ENCODE measurements at places on chromosomes 2 and 18. TPM values are rescaled to one million over a fixed set of nuclear protein-coding genes. Genes with fewer than 3 reads are reported as not detected.

CRYBA2 gene
- total RNA-seq: not detected

MPV17 gene
- total RNA-seq: 84.5 TPM

FIGN gene
- total RNA-seq: 8.4 TPM

TBR1 gene
- total RNA-seq: 0.07 TPM

- H3K4me1 ChIP-seq: peaks cover 19% of the 10 kb centered on the region
- no peak overlapping the region for H3K27ac ChIP-seq
- H3K36me3 ChIP-seq: no peaks in the 10 kb centered on the region
Observed at GRCh38 chr18:35084494-35085449, 43.6 kb downstream of the MAPRE2 start.

DNA sequence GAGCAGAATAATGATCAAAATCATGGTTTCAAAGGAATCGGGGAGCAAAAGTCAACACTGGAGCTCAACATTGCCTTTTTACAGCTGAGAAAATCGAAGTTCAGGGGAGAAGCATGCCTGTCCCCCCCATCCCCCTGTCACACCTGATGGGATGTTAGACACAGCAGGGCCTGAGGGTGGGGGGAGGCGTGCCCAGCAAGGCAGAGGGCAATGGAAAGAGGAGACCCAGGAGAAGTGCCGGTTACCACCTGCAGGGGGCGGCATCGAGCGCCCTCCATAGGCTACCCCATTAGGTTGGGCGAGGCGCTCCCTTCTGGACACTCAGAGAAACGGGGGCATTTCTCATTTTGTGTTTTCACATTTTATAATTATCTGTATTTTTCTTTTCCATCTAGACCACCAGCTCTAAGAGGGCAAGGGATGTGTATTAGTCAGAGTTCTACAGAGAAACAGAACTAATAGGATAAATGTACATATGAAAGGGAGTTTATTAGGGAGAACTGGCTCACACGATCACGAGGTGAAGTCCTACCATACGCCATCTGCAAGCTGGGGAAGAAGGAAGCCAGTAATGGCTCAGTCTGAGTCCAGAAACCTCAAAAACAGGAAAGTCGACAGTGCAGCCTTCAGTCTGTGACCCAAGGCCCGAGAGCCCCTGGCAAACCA, 271.3 kb downstream of the LRATD1 start:
- no peaks in the 10 kb centered on the region for H3K36me3 ChIP-seq
- H3K27ac ChIP-seq: no peak overlapping the region
- DNase-seq: peak; percentile 51
- H3K4me3 ChIP-seq: no peak overlapping the region
- no peaks in the 10 kb centered on the region for H3K27me3 ChIP-seq
- no peaks in the 10 kb centered on the region for H3K4me1 ChIP-seq

DNA sequence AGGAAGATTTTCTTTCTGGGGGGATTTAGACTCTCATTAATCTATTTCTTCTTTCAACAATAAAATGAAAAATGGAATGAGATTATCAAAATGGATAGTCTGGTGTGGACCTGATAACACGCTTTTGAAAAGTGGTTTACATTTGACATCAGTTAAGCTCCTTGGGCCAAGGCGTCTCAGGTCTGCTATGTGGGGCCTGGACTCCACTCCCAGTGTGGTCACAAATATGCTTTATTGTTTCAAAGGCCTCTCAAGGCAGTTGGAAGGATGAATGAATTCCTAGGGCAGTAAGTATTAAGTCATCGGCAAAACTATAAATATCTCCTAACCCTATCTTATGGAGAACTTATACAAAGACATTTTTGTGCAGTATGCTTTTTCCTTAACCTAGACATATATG, 74.5 kb downstream of the ETAA1 start:
- no peaks in the 10 kb centered on the region for H3K27me3 ChIP-seq
- peaks cover 6% of the 10 kb centered on the region for H3K36me3 ChIP-seq
- peaks cover 12% of the 10 kb centered on the region for H3K4me1 ChIP-seq

DNA sequence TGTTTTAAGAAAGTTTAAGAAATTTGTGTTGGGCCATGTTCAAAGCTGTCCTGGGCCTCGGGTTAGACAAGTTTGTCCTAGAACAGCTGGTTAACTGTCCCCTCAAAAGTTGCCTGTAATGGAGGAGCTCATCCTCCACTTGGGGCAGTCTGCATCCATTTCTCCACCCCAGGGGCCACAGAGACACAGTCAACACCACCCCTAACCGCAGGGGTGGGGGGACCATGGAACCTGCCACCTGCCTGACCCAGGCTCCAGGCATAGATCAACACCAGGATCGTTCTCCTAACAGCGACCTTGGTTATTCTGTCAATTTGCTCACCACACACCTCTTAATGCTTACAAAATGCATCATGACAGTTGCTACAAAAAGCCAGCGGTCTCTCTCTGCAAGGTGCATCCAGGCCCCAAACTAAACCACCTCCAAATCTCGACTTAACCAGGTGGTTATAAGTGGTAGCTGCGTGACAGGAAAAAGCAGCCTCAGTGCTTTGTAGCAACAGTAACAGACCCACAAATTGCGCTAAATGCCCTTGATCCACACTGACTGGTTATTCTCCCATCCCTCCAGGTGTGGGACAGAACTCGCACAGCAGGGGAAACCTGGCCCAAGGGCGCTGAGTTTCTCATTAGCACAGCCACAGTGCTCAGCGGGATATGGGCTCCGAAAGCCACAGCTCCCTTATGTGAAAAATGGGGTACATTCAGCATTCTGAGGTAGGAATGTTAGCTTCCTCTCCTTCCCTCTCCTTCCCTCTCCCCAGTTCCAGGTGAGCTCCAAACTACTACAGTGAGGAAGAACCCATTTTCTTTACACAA, 48.0 kb downstream of the HDLBP start:
- no peak overlapping the region for H3K4me3 ChIP-seq
- no peak for DNase-seq
- H3K27ac ChIP-seq: no peak overlapping the region
- H3K36me3 ChIP-seq: peaks cover 76% of the 10 kb centered on the region
- H3K4me1 ChIP-seq: peaks cover 28% of the 10 kb centered on the region

DNA sequence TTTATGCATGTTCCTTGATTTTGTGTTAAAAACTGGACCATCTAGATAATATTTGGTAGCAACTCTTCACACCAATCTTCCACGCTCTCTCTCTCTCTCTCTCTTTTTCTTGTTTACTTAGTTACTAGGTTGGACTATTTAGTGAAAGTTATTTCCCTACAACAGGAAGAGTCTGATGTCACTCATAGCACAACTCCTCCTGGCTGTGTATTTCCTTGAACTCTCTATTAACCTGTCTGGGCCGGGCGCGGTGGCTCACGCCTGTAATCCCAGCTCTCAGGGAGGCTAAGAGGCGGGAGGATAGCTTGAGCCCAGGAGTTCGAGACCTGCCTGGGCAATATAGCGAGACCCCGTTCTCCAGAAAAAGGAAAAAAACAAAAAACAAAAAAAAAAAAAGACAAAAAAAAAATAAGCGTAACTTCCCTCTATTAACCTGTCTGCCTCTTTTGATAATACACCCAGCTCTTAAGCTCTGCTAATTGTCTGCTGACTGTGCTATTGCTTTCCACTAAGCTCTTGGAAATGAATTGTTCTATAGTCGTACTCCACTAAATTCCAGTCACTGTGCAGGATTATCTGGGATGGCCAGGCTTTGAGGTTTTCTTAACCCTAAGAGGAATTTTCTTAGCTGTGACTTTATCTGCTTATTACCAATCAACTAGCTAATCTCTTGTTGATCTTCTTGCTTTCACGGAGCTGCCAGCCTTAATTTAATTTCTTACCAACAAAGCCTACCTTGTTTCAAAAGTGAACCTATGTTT, 18.1 kb upstream of the CDH19 start:
- H3K27me3 ChIP-seq: no peaks in the 10 kb centered on the region
- H3K27ac ChIP-seq: peak overlapping the region; percentile 15
- H3K4me1 ChIP-seq: peaks cover 22% of the 10 kb centered on the region
- H3K4me3 ChIP-seq: no peak overlapping the region

GRCh38 chr2:70087702-70088597, 673 bp downstream of the PCBP1 start:
- peak overlapping the region; percentile 100 for H3K27ac ChIP-seq
- H3K4me1 ChIP-seq: peaks cover 36% of the 10 kb centered on the region
- H3K4me3 ChIP-seq: peak overlapping the region; percentile 93
- H3K36me3 ChIP-seq: peaks cover 56% of the 10 kb centered on the region
- no peaks in the 10 kb centered on the region for H3K27me3 ChIP-seq

DNA sequence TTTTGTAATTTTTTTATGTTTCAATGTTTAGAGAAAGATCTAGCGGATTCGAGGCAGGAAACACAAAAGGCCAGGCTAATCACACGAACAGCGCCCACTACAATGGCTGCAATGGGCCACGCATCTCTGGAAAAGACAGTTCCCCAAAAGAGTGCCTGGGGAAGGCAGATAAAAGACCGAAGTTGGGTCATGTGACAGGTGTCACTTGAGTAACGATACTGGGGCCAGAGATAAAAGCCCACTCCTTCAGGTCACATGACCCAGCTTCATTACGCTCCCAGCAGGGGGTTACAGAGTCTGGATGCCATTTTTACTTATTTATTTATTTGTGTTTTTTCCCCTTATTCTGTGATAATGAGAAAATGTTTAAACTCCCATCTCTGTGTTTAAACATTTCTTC, 95.4 kb downstream of the CDK15 start:
- H3K27me3 ChIP-seq: peaks cover 49% of the 10 kb centered on the region
- H3K4me1 ChIP-seq: peaks cover 19% of the 10 kb centered on the region
- H3K4me3 ChIP-seq: no peak overlapping the region
- no peaks in the 10 kb centered on the region for H3K36me3 ChIP-seq
- no peak overlapping the region for H3K27ac ChIP-seq

DNA sequence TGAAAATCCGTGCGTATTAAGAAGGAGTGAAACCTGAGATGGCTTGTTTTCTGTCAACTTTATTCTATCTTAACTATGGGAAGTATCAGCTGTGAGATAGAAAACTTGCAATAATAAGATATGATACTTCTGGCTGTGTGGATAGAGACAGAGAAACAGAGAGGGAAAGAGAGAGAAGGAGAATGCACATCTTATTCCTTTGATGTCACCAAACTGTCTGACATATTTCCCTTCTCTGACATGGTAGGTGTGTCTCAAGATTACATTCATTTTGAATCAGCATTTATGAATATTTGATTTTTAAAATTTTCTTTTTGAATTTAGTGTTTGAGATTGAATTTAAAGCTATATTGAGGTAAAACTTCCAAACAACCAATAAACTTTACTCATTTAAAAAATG, 69.4 kb downstream of the CDC42EP3 start:
- H3K27me3 ChIP-seq: no peaks in the 10 kb centered on the region
- no peak overlapping the region for H3K27ac ChIP-seq
- no peaks in the 10 kb centered on the region for H3K4me1 ChIP-seq
- H3K36me3 ChIP-seq: no peaks in the 10 kb centered on the region
- no peak for DNase-seq

DNA sequence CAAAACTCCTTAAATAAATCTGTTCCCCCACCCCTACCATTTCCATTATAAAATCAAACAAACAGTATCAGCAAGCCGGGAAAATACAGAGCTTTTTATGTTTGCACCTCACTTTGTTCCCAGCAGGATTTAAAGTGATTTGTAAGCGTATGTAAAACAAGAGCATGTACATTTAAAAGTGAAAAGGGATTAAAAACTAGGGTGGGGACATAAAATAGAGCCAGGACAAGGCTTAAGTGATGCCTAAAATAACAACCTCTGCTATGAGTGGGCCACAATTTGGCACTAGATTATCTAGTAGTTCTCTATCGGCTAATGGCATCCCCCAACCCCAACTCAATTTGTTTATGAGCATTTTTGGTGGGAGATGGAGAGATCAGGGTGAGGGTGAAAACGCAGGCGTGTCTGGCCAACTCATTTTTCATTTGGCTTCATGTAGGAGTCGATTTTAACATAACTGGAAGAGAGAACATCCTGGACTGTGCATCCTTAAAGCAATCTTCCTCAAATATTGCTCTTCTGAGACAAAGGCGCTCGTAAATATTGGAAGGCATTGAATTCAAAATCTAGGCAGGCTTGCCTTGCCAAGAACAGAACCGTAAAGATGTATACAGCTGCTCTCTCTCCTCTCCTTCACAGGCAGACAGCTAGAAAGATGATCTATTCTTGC, 34.5 kb upstream of the TSPYL6 start:
- DNase-seq: no peak
- H3K4me1 ChIP-seq: no peaks in the 10 kb centered on the region
- H3K27me3 ChIP-seq: no peaks in the 10 kb centered on the region
- H3K4me3 ChIP-seq: no peak overlapping the region

DNA sequence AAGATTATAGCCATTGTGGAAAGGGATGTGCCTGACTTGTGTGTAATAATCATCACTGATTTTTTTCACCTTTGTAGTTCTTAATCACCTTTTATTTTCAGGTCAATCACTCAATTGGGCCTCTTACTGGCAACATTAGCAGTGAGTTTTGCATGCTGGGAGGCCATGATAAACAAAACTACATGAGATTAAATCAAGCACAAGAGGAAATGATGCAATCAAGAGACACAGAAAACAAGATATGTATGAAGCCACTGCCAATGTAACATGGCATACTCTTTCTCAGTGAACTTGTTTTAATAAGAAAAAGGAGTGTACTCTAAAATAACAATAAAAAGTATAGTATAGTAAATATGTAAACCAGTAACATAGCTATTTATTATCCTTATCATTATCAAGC, 69.9 kb upstream of the FSIP2 start:
- no peaks in the 10 kb centered on the region for H3K36me3 ChIP-seq
- H3K27me3 ChIP-seq: no peaks in the 10 kb centered on the region
- H3K4me1 ChIP-seq: peaks cover 9% of the 10 kb centered on the region
- DNase-seq: no peak
- no peak overlapping the region for H3K4me3 ChIP-seq

Data from Calu3 (cell line).